ENCODE measurements at places on chromosomes 1 and 21.

DNA sequence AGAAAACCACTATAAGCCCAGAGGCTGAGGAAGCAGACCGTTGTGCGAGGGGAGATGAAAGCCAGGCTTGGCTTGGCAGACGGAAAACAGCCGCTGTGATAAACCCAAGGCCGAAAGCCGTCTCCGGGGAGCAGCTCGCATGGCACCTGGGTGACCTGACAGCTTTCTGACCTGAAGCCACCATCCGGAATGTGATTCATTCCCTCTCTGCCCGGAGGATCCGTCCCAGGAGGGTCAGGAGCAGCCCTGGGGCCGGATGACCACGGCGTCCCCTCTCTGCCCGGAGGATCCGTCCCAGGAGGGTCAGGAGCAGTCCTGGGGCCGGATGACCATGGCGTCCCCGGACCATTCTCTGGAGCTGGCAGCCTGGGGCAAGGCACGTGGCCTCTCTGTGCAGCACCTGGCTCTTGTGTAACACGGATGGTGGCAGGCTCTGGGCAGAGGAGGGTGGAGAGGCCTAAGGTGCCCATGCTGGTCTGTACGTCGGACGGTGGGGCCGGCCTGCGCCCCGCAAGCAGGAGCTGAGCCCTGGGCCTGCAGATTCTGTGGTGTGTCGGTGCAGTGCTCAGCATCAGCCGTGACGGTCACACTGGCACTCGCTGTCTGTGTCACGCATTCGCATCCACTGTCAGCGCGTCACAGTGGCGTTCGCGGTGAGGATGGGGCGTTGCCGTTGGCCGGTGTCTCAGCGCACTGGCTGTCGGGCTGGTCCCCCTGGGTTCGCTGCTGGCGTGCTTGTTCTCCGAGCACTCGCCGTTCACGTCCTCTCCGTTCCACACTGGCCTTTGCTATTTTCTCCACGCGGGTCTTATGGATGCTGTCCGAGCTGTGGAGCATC, 50.3 kb downstream of the SLX9 start:
- DNase-seq, result no peak

- DNase-seq, result no peak
Measured at GRCh38 chr1:233336554-233337456, 9.3 kb downstream of the MAP3K21 start.

- no peak for DNase-seq
Measured at GRCh38 chr1:6134741-6135510, 45.2 kb downstream of the CHD5 start.

DNA sequence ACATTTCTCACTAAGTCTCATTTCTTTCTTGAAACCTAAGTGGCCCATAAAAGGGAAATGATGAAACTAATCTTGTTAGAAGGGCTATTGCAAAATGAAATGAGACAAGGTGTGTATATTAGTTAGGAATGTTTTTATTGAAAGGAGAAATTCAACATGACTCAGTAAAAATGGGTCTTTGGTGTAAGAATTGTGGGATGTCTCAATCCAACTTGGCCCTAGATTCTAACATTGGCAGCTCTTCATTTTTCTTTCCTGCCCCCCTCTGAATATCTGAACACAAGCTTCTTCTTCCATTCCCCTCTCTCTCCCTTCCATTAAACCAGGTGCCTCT, 26.8 kb upstream of the TARBP1 start:
- DNase-seq, result no peak

GRCh38 chr1:241101622-241102021, 255.4 kb downstream of the RGS7 start:
- DNase-seq, result no peak

Measured in activated naive CD4-positive, alpha-beta T cell treated with Interleukin-2 at 50 U/mL for 16 hours (primary cell).